ENCODE measurements at places on chromosomes 6 and 20.

DNA sequence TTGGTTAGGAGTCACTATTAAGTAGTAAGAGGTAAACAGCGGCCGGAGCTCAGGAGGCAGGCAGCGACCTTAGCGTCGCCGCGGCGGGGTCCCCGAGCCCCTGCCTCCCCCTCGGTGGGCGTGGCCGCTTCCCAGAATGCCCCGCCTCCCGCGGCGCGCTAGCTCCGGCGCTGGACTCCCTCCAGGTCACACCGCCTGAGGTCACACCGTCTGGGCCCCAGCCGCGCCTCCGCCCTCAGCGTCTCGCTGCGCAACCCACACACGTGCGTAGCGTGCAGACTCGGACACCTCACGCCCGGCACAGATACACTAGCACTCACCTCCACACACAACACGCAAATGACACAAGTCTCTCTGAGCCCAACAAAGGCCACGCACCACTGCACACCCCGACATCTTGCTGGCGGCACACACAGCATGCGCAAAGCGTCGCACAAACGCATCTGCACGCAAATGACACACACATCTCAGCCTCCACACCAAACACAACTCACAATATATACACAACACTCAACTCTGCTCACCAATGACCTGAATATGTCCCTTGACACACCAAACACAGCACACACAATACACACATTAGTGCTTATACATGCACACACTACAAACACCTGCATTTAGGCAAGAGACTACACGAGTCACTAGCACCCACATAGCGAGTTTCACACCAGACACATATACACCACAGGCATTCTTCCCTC is 17.6 kb upstream of the CDKN1A start:
- DNase-seq: no peak

- DNase-seq: no peak
Measured at GRCh38 chr6:15755526-15755925, 92.7 kb upstream of the DTNBP1 start.

DNA sequence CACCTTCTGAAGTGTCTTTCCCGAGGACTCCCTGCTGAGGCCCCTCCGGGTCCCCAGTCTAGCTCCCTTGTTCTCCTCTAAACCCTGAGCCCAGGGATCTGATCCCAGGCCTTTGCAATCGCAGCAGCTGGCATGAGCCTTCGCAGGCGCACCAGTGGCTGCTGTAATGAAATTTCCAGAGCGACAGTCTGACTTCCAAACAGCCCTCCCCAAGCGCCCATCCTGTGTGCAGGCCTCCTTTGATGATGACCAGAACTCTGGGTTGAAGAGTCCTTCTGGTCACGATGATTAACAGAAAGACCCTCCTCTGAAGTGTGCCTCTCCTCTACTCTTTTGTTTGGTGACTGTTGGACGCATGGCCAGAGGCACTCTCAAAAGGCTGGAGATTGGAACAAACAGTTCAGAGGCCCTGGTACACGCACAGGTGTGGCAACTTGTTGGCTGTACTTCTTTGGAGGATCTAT is 89.1 kb upstream of the MPC1 start:
- no peak for DNase-seq

DNA sequence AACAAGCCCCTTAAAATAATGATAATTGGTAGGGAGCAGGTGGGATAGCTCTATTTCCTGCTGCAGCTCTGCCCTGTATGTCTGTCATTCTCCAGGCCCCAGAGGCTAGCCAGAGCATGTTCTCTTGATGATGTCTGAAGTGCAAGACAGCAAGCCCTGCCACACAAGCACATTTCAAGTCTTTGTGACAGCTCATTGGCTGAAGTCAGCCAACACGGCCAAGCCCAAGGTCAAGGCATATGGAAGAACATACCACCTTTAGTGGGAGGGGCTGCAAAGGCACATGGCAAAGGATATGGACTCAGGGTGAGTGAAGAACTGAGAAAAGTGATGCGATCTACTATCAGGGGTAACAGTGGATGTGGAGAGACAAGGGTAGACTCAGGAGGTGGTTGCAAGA is 116.1 kb downstream of the PRND start:
- DNase-seq: no peak

DNA sequence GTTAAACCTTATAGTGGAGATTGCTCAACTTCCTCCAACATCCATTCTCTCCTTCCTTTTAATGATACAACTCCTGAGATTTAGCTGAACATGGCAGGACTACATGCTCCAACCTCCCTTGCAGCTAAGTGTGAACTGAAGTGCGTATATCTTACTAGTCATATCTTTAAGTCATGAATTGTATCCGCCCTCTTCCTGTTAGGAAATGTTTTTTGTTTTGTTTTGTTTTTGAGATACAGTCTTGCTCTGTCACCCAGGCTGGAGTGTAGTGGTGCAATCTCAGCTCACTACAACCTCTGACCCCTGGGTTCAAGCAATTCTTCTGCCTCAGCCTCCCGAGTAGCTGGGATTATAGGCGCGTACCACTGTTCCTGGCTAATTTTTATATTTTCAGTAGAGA is 8.8 kb upstream of the OSTM1 start:
- no peak for DNase-seq

DNA sequence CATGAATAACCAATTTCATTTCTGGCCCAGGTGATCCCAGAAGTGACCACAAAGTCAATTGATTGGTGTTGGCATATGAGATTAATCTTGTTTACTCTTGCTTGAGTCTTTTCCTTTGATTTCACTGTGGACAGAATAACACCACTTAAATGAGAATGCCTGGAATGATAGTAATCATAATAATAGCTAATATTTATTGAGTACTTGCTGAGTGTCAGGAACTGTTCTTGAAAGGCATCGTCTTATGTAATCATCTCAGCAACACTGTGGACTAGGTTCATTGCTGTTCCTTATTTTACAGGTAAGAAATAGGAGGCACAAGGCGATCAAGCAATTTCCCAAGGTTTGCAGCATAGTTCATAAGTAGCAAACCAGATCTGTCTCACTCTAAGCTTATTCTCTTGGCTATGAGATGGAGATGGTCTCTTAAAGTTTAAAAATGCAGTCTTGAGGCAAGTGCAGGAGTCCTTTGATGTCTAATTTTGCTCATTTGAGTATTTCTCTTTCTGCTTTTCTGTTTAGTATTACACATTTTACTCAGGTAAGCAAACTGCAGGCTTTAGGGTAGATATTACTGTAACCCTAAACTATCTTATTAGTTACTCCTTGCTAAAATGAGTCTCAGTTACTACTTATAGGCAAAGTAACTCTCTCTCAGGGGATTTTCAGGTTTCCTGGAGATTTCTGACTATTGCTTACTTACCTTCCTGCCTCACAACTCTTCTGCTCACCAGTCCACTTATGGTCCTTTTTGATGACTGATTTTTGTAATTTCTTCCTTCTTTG is 6.3 kb downstream of the ADGRG6 start:
- no peak for DNase-seq

GRCh38 chr20:34293119-34293518 is 10.0 kb downstream of the AHCY start:
- DNase-seq: no peak

DNA sequence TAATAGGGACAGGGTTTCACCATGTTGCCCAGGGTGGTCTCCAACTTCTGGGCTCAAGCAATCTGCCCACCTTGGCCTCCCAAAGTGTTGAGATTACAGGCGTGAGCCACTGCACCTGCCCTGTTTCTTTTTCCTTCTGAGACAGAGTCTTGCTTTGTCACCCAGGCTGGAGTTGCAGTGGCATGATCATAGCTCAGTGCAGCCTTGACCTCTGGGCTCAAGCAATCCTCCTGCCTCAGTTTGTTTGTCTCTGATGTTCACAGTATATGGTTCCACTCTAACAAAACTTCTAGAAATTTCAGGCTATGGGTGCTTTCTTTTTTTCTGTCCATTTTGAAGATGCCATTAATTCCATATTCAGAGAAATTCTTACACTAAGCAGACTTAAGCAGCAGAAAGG is 33.1 kb downstream of the NDRG3 start:
- no peak for DNase-seq

- DNase-seq: no peak
Measured at GRCh38 chr6:13431059-13431656, 56.2 kb downstream of the GFOD1 start.

DNA sequence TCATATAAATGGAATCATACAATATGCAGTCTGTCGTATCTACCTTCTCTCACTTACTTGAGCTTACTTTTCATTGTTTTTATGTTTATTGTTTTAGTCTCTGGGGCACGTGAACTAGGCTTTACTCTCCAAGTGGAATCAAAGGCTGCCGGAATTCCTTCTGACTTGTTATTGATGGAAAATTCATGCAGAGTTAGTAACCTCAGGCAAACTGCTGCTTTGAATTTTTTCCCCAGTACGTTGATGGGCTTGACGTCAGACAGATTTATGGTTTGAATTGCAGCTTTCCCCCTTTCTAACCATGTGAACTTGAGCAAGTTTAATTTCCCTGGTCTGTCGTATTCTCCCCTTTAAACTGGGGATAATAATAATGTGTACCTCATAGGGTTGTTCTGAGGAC is 68.6 kb downstream of the ZDHHC14 start:
- no peak for DNase-seq

DNA sequence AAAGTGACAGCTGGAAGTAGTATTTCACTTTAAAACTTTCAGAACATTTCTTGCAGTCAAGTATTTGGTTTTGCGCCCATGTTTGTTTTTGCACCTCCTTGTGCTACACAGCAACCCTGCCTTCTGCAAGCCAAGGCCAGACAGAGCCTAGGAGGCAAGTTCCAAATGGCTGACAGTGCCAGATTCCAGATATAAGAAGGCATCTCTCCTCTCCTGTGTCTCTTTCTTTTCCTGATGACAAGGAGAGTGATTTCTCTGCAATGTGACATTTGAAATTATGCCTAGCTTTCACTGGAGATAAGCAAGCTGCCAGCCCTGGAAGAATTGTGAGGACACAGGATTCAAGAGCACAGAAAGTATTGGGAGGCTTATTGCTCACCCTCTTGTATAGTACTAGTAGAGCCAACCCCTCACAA is 149.1 kb upstream of the TENT5A start:
- no peak for DNase-seq
